ENCODE measurements at places on chromosomes 2 and 18. TPM values are rescaled to one million over a fixed set of nuclear protein-coding genes. Genes with fewer than 3 reads are reported as not detected.

The RELCH gene
- total RNA-seq: 18.4 TPM

- DNase-seq: no peak
- peaks cover 2% of the 10 kb centered on the region for H3K27me3 ChIP-seq
- no peaks in the 10 kb centered on the region for H3K36me3 ChIP-seq
- H3K4me3 ChIP-seq: no peak overlapping the region
- H3K27ac ChIP-seq: no peak overlapping the region
- H3K4me1 ChIP-seq: peaks cover 3% of the 10 kb centered on the region
These were observed 61.3 kb upstream of the SLC8A1 start for GRCh38 chr2:40513201-40513600.

The NTSR2 gene
- total RNA-seq: not detected

GRCh38 chr2:4780679-4781078 lies 911.5 kb upstream of the SOX11 start:
- H3K27me3 ChIP-seq: no peaks in the 10 kb centered on the region
- H3K4me3 ChIP-seq: no peak overlapping the region
- H3K27ac ChIP-seq: no peak overlapping the region
- no peaks in the 10 kb centered on the region for H3K4me1 ChIP-seq
- DNase-seq: no peak

The TCF7L1 gene
- not detected for total RNA-seq

DNA sequence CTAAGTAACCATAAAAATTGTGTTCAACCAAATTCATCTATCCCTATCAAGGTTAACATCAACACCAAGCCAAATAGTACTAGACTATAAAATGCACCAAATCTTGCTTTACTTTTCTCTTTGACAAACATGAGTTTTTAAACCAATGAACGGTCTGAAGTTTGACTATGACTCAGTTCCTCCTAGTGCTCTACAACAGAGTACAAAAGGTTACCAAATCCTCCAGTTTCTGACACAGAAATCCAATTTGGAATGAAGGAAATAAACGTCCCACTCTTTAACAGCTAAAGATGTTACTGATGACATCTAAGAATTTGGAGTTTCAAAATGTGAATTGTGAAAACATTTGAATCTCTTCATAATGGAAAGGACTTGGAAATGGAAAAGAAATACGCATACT lies 11.8 kb upstream of the ACVR1 start:
- H3K4me3 ChIP-seq: no peak overlapping the region
- no peak for DNase-seq
- no peak overlapping the region for H3K27ac ChIP-seq
- H3K27me3 ChIP-seq: no peaks in the 10 kb centered on the region

DNA sequence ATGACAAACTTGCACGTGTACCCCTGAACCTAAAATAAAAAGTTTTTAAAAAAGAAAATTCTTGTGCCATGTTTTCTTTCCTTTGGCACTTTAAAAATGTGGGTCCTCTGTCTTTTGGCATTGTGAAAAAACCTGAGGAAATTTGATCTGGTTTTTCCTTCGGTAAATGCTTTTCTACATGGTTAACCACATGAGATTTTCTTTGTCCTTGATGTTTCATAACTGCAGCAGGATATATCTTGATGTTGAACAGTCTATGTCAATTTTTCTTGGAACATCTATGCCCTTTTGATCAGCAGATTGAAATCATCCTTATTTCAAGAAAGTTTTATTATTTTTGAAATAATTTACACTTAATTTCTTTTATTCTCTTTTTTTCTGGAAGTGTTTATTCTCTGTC lies 109.1 kb downstream of the TMEM17 start:
- H3K27me3 ChIP-seq: no peaks in the 10 kb centered on the region
- no peaks in the 10 kb centered on the region for H3K36me3 ChIP-seq
- H3K4me1 ChIP-seq: no peaks in the 10 kb centered on the region
- no peak overlapping the region for H3K27ac ChIP-seq

The RAD51AP2 gene
- total RNA-seq: not detected

The FEV gene
- not detected for total RNA-seq
